ENCODE measurements at places on chromosomes 13 and 19.

DNA sequence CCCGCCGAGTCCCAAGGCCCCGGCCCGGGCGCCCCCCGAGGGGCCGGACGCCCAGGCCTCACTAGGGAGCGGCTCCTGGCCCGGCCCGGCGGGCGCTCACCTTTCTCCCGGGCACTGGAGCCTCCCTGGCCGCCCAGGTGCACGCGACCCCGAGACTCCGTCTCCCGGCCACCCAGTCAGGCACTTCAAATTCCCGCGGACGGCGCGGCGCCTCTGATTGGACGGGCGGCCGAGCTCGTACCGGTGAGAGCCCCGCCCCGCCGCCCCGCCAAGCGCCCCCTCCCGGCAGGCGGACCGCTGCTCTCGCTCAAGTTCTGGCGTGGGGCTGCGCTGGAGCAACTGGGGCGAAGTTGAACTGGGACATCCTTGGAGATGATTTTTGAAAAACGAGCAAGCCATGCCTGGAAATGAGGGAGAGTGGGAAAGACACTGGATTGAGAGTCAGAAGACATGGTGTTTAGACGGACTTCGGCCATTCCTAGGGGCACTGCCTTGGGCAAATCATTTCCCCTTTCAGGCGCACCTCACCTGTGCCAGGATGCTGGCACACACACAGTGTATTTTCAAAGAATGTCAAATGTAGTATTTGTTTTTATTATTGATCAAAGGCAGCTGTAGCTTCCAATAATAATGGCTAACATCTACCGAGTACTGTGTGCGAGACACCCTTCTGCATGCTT lies 485.3 kb downstream of the UQCRFS1 start:
- DNase-seq: peak; percentile 68

DNA sequence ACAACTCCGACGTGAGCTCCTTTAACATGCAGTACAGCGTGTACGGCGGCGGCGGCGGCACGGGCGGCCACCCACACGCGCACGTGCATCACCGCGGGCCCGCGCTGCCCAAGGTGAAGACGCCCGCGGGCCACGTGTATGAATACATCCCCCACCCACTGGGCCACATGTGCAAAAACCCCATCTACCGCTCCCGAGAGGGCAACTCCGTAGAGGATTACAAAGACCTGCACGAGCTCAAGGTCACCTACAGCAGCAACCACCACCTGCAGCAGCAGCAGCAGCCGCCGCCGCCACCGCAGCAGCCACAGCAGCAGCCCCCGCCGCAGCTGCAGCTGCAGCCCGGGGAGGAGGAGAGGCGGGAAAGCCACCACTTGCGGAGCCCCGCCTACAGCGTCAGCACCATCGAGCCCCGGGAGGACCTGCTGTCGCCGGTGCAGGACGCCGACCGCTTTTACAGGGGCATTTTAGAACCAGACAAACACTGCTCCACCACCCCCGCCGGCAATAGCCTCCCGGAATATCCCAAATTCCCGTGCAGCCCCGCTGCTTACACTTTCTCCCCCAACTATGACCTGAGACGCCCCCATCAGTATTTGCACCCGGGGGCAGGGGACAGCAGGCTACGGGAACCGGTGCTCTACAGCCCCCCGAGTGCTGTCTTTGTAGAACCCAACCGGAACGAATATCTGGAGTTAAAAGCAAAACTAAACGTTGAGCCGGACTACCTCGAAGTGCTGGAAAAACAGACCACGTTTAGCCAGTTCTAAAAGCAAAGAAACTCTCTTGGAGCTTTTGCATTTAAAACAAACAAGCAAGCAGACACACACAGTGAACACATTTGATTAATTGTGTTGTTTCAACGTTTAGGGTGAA lies 6.6 kb downstream of the SLITRK5 start:
- DNase-seq: no peak

- no peak for DNase-seq
These were observed 16.3 kb downstream of the FAM187B start for GRCh38 chr19:35212241-35212640.

GRCh38 chr19:54871696-54872095 lies 2.3 kb upstream of the FCAR start:
- DNase-seq: no peak

DNA sequence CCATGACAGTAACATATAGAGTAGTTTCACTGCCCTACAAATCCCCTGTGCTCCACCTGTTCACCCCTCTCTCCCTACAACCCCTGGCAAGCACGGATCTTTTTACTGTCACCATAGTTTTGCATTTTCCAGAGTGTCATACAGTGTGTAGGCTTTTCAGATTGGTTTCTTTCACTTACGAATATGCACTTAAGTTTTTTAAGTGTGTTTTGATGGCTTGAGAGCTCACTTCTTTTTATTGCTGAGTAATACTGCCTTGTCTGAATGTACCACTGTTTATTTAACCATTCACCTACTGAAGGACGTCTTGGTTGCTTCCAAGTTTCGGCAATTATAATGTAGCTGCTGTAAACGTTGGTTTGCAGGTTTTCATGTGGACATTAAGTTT lies 175.1 kb downstream of the ITGBL1 start:
- no peak for DNase-seq

DNA sequence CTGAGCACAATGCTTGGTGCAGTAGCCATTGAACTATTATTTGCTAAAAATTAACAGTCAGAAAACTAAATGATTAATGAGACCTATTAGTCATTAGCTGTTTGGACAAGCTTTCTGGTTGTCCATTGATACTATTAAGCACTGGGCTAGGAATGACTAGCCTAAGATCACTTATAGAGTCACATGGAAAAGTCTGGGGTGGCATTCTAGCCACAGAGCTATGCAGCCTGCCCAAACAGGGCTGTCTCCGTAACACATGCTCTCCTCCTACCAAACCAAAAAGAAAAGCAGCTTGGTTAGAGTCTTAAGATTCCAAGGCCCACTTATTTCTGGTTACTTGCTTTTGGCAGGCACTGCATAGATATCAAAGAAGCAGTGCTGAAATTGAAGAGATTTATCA lies 193.5 kb upstream of the NBEA start:
- DNase-seq: no peak

GRCh38 chr13:26513931-26514330 lies 43.6 kb upstream of the WASF3 start:
- no peak for DNase-seq

DNA sequence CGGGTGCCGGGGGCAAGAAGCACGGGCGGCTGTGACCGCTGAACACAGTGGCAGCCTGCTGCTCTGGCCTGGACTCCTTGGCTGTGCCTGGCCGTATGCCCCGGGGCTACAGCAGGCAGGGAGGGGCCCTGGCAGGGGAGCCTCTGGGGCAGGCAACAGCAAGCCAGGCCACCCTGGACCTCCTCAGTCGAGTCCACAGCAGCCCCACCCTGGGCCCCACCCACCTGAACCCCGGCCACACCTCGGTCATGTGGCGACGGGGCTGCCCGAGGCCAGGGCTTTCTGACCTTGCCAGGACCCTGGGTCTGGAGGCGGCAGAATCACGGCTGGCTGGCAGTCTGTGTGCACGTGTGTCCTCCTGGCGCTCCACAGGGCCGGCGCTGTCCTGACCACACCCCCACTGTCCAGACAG lies 8.7 kb downstream of the CILP2 start:
- no peak for DNase-seq

GRCh38 chr19:45506246-45506988 lies 862 bp upstream of the VASP start:
- DNase-seq: peak; percentile 94

DNA sequence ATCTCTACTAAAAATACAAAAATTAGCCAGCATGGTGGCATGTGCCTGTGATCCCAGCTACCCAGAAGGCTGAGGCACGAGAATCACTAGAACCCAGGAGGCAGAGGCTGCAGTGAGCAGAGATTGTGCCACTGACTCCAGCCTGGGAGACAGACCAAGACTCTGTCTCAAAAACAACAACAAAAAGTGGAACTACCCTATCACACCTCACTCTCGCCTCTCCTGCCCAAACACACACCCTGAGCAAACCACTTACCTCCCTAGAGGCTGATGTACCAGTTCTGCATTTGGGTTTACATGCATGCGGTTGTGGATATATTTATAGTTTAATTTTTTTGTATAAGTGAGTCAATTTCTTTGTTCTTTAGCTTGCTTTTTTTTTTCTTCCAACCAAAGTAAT lies 7.7 kb upstream of the PTOV1 start:
- no peak for DNase-seq

- no peak for DNase-seq
These were observed 514.5 kb upstream of the KLHL1 start for GRCh38 chr13:70622796-70623195.

DNA sequence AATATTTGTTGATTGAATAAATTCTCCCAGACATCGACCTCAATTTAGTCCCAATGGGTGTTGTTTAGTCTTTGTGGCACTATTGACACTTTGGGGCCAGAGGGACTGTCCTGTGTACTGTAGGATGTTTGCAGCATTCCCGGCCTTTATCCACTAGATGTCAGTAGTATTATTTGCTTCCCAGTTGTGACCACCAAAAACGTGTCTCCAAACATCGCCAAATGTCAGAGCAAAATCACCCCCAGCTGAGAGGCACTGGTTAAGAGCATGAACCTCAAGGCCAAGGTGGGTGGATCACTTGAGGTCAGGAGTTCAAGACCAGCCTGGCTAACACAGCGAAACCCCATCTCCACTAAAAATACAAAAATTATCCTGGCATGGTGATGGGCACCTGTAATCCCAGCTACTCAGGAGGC lies 15.4 kb downstream of the NLRP12 start:
- DNase-seq: no peak

DNA sequence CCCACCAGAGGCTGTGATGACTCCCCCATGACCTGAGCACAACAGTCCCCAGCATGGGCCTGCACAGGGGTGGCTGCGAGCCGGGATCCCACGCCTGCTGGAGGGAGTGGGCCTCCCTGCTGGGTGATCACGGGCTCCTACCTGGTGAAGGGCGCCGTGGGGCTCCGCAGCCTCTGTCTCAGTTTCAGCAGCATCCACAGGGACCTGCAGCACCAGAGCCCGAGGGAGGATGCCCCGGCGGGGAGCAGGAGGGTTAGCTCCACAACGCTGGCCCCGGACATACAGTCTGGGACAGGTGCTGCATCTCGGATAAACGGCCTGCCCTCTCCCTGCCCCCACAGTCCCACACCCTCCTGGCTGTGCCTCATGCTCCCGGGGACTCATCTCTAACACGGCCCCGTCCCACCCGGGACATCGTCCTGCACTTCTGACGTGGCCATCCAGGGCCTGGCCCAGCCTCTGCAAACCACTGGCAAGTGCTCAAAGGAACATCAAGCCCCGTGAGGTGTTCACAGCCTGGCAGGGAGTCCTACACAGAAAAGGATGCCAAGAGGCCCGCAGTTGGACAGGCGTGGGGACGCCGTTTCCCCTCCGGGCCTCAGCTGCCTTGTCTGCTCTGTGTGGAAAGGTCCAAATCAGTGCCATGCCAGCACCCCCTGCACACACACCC lies 10.5 kb downstream of the PEX11G start:
- DNase-seq: no peak

GRCh38 chr19:54390942-54391577 lies 24.2 kb upstream of the TTYH1 start:
- DNase-seq: no peak

- DNase-seq: no peak
These were observed 287.5 kb upstream of the HTR2A start for GRCh38 chr13:47184321-47184720.

DNA sequence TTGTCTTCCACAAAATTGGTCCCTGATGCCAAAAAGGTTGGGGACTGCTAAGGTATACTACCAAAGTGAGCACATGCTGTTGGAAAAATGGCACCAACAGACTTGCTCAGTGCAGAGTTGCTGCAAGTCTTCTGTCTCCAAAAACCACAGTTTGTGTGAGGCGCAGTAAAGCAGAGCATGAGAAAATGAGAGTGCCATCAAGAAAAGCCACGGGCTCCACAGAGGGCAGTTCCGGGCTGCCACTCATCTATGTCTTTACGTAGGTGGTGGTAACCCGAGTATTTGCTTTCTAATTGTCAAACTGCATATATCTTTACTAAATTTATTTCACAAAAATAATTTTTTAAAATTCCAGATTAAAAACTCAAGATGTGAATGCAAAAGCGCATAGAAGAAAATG lies 123.8 kb downstream of the RNF17 start:
- no peak for DNase-seq

GRCh38 chr19:10604460-10604980 lies 17.4 kb upstream of the AP1M2 start:
- DNase-seq: peak; percentile 49

GRCh38 chr19:977058-977464 lies 7.1 kb upstream of the WDR18 start:
- no peak for DNase-seq

DNA sequence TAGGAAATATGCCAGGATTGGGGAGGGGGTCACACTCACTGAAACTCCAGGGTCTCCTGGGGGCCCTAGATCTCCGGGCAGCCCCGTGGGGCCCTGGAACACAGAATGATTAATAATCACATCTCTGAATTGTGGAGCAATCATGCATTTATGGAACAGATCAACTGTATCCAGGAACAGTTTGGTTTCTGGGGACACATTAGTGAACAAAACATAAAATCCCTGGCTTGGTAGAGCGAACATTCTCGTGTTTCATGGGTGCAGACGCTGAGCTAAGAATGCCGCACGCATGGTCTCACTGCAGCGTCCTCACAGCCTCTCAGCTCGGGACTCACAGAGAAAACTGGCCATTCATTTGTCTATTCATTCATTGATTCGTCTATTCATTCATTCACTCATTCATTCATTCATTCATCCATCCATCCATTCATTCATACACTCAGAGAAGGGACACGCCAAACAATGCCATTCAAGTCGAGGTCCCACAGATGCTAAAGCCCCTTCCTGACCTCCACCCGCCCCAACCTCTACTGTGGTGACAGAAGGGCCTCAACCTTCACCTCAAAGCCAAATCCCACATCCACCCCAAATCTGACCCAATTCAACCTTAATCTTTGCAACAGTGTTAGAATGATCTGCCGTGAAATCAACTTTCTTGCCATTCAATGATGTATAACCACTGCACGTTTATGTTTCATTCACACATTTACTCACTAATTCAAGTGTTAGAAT lies 35.0 kb upstream of the OLFM2 start:
- no peak for DNase-seq

DNA sequence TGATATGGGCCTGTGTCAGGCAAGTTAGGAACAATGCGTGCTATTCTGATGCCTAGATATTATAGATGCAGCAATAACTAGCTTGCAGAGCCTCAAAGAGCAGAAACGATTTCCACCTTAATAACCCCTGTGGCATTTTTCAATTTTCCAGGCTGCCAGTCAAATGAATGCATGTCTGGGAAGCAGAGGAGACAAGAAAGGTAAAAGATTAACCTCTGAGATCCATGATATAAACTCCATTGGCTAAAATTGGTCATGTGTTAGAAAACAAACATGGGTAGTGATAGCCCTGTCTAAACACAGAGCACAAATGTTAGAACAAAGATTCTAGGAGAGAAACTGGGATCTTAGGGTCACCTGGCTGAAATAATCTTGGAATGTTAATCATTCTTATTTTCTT lies 811.1 kb downstream of the DIAPH3 start:
- DNase-seq: no peak
